ENCODE measurements at places on chromosomes 7 and 10.

- DNase-seq: no peak
Observed at GRCh38 chr7:96449094-96449493, 127.2 kb upstream of the SLC25A13 start.

DNA sequence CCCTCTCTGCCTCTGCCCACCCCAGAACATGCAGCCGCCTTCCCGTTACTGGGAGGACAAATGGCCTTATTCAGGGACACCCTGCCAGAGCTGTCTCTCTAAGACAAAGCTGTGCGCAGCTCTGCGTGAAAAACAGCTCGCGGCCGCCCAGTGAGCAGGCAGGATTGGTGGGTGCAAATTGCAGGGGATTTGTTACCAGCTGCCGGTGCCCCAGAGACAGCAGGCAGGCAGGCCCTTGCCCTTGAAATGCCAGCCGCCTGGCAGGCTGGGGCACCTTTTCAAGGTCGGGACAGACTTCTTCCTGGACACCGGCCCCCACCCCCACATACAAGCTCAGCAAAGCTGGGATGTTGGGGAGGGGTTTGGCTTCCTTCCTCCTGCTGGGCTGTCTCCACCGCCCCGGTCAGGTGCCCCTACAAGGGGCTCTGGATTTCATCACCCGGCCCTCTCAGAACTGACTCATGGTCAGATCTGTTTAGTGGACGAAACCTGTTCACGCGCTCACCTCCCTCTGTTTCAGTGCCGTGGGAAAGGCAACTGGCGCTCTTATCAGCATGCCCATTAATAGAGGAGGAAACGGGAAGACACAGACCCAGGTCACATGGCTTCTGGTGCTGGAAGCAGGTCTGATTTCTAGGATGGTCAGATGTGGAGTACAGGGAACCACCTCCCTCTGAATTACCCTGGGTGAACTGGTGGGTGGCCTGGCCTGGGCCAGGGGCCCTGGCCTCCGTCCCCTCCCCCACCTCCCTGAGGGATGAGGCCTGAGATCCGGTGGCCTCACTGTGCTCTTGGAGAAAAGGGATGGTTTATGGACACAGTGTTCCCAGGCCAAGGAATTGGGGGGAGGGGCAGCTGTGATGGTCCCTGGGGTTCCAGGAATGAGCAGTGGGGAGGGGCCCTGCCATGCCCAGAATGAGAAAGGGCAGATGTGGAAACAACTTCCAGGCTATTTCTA lies 123.9 kb upstream of the PPIF start:
- no peak for DNase-seq

GRCh38 chr7:45180084-45180986 lies 22.7 kb downstream of the RAMP3 start:
- no peak for DNase-seq

DNA sequence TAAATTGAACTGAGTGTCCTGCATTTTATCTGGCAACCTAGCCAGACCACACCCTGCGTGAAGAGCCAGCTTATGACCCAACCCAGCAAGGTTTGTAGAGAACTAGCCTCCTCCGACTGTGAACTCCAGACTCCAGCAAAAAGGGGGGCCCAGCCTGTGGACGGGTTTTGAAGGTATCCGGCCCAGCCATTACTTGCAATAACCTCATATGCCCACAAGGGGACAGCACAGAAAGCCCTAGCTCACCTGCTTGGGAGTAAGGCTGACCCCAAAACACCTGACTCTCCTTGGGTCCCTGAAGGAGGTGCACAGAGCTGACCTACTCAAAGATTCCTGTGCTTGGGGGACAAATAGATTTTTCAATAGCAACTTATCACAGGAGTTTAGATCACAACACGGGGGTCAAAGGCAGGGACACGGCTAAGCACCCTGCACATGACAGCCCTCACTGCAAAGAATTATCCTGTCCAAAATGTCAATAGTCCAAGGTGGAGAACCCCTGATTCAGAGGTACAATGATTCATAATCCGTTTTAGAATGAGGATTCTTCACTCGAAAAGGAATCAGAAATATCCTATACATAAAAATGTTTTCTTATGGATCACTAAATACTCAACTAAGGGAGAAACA lies 4.6 kb downstream of the TRPV6 start:
- DNase-seq: peak; percentile 53

DNA sequence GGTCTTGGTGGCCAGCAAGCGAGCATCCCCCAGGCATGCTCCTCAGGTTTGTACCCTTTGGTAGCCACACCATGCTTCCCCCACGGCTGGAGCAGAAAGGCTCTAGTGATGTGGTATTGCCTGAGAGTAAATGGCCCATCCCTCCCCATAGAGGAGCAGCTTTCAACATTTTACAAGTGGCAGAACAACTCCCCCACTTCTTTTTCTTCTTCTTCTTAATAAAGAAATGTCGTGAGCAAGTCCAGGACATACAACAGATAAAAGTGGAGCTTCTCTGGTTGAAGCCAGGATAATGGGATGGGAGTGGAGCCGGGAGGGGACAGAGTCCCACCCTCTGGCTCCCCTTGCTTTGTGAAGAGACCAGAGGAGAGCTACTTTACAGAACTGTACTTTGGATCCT lies 131.5 kb downstream of the ANLN start:
- DNase-seq: no peak

- DNase-seq: no peak
Observed at GRCh38 chr10:96685306-96685705, 35.0 kb downstream of the PIK3AP1 start.

- no peak for DNase-seq
Observed at GRCh38 chr7:47380325-47381133, 201.4 kb downstream of the TNS3 start.

GRCh38 chr10:17219024-17219423 lies 9.0 kb upstream of the VIM start:
- DNase-seq: no peak

DNA sequence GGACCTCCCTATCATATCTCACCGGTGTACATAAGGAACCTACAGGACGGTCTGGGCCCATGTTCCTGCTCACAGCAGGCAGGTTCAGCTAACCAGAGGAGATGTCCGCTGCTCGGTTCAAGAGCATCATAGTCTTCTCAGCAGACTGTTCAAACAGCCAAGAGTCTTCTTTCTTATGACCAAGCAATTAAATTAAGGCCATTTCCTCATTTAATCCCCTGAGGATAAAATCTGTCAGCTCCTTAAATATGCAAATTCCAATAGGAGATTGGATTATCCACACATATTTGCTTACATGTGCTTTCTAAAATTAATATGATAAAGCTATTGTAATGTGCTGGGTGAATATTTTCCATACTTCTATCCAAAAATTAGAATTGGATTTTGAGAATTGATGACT lies 59.7 kb downstream of the LMBR1 start:
- DNase-seq: no peak

DNA sequence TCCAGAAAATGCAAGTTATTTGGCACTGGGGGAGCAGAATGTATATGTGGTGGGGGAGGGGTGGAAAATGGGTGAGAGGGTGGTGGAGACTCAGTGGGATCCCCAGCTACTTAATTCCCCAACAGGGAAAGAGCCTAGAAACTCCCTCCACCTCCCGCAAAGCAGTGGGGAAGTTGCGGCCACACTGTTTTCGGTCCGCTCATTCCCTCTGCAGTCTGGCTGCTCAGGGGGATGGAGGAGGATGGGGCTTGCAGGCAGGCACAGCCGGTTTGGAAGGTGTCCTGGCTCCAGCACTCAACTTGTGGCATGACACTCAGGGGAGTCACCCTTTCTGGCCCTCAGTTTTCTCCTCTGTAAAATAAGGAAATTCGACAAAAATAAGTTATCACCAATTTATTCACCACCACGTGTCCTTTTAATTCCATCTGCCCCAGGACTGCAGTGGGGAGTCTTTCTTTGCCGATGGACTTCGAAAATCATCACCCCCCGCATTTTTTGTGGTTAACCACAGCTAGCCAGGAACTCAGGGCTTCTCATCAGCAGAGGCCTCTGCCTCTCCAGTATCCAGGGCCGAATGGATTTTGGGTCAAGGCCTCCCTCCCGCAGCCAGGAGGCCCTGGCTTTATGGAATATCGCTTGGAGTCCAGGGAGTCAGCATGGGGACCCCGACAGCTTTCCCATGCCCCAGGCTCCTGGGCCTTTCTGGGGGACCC lies 1.6 kb upstream of the HTRA1 start:
- no peak for DNase-seq

GRCh38 chr10:121928528-121928884 lies 675 bp upstream of the ATE1 start:
- DNase-seq: peak; percentile 15

DNA sequence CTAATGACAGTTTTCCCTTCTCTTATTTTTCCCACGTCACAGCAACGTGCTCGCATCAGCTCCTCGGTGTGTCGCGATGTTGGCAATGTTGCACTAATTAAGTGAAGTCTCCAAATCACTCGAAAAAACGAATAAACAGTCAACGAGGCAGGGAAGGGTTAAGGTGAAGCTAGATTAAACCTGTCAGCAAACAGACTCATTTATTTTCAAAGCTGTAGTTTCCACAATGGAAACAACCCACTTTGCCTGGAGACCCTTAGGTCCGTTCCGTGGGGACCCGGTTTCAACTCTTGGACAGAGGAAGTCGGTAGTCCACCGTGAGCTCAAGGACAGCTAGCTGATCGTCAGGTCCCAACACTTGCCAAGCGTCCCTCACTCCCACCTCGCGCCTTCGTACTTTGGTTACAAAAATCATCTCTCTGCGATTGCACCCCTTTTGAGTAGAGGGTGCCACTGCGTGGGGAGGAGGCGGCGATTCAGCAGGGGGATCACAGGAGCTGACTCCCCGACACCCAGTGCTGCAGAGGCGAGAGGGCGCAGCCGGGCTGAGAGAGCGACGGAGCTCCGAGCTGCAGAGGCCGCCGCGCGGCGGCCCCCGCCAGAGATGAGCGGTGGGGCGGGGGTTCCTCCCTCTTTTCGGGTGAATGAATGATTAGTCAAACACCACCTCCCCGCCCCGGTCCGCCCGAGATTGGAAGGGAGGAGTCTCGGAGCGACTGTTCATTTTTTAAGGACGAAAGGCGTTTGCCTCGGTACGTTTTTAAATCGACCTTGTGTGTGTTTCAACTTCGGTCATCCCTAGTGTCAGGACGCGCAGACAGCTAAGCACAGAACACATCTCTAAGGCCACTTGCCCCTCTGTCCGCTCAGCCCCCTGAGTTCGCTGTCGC lies 1.3 kb upstream of the BMPER start:
- DNase-seq: no peak

- no peak for DNase-seq
Observed at GRCh38 chr7:125127304-125127703, 197.7 kb upstream of the POT1 start.

- DNase-seq: no peak
Observed at GRCh38 chr7:111049971-111050680, 40.8 kb upstream of the LRRN3 start.

GRCh38 chr7:112433289-112433688 lies 17.0 kb upstream of the IFRD1 start:
- no peak for DNase-seq

DNA sequence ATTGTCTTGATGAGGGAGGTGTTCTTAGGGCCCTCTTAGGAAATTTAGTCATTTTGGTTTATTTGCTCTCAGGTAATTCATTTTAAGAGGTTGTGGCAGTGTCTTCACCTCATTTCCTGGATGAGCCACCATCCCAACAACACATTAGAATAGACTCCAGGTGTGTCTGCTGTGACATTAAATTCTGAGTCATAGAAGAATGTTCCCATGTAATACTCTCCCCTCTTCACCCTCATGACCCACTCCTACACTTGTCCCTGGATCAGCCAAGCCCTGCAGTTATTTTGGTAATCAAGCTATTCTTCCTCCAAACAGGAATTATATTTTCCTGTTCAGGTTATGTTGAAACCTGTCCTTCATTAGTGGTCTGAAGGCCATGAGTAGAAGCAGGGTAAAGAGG lies 944.1 kb downstream of the SORCS3 start:
- no peak for DNase-seq

GRCh38 chr10:8776926-8777622 lies 722.6 kb downstream of the GATA3 start:
- DNase-seq: no peak

GRCh38 chr10:24952707-24953645 lies 570 bp upstream of the PRTFDC1 start:
- DNase-seq: peak; percentile 54

GRCh38 chr7:120645966-120646365 lies 212.0 kb downstream of the TSPAN12 start:
- DNase-seq: no peak

- DNase-seq: no peak
Observed at GRCh38 chr7:79494046-79494445, 40.6 kb upstream of the MAGI2 start.

DNA sequence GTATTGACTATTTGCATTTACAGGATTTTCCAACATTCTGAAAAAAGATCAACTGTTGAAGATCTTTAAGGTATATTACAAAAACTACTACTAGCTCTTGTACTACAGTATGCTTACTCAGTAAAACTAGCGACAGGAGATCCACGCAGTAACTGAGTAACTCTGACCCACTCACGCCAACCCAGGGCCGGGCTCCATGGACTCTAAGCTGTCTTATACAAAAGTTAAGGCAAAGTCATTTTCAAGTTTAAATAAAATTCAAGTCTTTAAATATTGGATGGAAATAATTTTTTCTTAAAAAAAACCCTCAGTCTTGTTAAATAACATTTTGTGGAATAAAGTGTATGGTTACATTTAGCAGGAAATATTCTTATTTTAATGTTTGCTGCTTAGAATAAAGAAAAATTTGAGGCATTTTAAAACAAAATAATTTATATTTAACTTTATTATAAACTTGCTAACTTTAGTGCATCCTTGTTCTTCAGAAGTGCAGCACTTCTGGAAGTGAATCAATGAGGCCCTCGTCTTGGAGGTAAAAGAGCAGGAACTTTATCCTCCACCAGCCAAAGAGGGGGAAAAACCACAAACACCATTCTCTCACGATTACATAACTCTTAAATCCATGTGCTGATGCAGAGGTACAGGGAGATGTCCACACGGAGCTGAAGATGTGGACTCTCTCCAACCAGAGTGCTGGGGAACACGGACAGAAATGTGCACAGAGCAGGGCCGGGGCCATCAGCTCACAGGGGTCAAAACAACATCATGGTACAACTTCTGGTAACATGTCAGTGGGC lies 119.9 kb downstream of the LARP4B start:
- no peak for DNase-seq

GRCh38 chr10:102677331-102678067 lies 33.2 kb downstream of the TRIM8 start:
- DNase-seq: no peak

DNA sequence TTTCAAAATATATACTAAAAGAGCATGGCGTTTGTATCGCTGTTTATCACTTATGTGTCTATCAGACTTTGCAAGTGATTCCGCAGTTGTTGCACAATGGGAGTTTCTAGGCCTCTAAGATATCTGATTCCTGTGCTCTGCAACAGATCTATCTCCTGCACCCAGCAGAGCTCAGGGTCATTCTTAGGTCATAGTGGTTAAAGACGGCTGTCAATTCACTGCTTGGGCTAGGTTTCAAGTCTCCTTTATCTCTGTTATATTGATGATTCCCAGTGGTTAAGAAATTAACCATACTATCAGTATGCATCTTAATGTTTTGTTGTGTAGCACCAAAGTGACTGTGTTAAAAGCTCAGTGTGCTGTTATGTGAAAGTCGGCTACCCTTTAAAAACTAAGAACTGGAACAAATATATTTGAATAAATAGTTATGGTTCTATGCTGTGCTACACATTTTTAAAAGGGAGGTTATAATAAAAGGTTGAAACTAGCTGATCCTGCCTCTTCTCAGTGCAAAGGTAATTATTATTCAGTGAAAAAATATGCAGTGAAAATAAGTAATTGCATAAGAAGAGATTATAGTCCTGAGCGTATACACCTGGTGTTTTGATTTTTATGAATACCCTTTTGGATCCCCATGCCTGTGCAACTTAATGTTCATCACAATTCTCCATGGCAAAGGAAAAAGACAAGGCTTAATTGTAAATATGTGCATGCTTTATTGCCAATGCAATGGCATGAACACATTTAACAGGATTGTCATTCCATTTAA lies 24.0 kb downstream of the HOXA1 start:
- no peak for DNase-seq

- DNase-seq: no peak
Observed at GRCh38 chr7:78493401-78493800, 694.8 kb downstream of the PHTF2 start.

Data from GM19239 (cell line).